ENCODE measurements at places on chromosomes 11 and 22.
A peak's percentile ranks its signal among the peaks of the same experiment; 100 is the strongest.

DNA sequence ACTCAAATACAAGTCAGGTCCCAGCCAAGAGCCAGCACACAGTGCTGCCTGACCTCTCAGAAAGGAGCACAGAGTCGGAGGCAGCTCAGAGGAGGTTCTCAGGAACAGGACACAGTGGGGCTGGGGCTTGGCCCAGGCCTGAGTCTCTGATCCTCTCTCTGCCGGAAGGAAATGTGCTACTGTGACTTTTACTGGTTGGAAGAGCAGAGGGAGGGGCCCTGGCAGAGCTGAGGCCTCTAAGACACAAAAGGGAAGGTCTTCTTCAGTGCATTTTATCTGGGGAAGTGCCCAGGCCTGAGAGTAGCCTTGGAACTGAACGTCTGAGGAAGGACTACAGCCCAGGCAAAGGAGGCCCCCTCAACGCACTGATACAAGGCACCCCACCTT is 16.2 kb upstream of the CASTOR1 start:
- DNase-seq = no peak

- DNase-seq = no peak
Measured at GRCh38 chr11:15489281-15489680, 374.6 kb downstream of the INSC start.

GRCh38 chr11:87295237-87295636 is 257.5 kb downstream of the TMEM135 start:
- DNase-seq = no peak

DNA sequence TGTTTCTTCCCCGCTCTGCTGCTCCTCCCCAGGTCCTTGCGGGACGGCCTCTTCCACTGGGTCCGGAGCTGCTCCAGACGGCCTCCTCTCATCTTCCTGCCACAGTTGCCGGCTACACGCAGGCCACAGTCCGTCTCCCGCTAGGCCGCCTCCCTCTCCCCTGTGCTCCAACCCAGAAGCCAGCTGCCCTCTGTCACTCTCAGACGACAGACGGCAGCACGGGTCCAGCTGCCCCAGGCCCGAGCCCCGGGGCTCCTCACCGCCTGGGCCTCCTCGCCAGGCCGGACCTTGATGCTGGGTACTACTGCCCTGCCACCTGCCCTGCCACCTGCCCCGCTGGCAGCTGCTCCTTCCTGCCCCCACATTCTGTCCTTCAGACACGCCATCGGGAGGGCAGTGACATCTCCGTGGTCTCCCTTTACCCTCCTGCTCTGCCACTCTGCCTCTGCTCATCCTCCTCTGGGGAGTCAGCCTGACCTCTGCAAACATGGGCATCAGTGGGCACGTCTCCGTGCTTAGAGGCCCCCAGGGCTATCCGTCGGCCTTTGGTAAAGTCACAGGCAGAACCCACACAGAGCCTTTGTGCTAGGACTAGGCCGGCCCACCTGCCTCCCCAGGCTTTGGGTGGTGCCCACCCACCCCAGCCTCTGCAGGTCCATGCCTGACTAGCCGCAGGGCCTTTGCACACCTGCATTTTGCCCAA is 43.1 kb upstream of the TH start:
- no peak for DNase-seq

DNA sequence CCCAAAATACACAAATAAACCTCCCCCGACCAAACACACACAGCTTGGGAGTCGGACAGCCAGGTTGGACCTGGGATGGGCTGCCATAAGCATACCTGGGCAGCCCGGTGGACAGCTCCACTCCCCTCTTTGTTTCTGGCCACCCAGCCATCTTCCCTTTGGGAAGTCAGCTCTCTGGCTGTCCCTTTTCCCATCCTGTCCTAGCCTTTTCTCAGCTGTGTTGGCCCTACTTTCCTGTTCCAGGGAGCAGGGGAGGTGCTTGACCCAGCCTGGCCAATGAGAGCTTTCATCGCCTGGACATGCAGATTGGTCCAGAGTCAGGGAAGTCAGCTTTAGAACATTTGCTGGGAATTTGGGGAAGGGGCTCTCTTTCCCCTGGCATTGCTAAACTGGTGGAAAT is 68.7 kb upstream of the NECTIN1 start:
- no peak for DNase-seq

DNA sequence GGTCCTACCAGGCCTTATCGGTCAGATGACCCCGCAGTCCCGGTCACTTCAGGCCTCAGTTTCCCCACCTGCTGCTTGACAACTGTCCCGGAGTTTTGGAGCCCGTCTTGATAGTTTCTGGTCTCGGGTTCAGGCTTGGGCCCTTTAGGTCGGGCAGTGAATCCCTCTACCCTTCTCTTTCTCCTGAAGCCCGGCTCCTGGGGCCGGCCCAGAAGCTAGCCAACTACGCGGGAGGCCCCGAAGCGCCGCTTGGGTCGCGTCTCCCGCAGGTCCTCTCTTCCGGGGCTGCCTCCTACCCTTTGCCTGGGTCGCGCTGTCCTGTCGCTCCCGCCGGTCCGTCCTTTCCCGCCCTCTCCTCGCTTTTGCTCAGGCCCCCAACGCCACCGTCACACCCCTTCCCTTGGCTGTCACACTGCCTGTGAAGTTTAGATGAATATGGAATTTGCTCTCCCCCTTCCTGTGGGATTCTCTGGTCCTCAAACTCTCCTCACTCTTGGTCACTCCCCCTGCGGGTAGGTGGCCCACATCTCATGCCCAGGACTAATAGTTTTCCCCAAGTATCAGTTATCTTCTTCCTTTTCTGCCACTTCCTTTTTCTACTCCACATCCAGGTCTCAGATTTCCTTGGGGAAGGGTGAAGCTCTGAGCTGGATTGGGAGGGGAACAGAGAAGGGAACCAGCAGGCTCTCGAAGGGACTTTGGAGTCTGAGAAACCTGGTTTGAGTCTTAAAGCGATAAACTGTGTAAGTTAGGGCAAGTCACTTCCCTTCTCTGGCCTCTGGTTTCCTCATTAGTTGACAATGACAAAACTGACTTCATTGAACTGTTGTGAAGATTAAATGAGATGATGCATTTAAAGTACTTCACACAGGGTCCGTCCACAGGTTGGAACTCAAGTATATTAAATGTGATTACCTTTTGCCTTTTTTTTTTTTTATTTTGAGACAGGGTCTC is 790 bp downstream of the RAB1B start:
- DNase-seq = peak; percentile 45

DNA sequence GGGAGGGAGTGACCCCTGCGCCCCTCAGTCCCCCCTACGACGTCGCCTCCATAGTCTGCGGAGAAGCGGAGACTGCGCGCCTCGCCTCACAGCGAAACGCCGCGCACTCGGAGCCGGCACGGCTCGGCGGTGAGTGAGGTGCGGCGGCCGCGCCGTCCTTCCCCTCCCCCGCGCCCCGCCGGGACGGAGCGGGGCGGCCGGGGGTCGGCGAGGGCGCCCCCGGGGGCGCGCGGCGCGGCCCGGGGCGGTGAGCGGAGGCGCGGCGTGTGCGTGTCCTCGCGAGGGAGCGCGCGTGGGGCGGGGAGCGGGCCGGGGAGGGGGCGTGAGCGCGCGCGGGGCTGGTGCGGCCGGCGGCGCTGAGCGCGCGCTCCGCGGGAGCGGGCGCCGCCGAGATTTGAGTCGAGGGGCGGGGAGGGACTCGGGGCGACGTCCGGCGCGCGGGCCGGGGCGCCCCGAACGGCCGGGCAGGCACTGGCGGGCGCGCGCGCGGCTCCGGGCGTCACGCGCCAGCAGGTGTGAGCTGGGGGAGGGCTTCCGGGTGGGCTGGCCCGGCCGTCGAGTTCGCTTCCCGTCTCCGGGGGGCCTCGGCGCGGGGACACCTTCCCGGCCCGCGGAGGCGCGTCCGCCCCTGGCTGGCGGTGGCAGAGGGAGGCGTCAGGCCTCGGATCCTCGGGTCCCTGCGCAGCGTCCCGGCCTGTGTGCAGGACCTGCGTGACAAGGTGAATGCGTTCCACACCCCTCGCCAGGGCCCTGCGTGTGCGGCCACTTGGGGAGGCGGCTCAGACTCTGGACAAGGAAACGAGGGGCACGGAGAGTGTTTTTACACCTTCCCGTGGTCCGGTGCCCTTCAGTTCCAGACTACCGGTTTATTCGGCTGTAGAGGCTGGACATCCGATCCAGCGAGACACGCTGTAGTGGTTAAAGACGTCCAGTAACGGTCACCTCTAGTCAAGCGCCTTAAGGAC is 50.4 kb downstream of the FAM83F start:
- DNase-seq = peak; percentile 54

- no peak for DNase-seq
Measured at GRCh38 chr11:23727794-23728193, 769.1 kb upstream of the LUZP2 start.

- DNase-seq = no peak
Measured at GRCh38 chr11:78933350-78933749, 358.7 kb upstream of the NARS2 start.

DNA sequence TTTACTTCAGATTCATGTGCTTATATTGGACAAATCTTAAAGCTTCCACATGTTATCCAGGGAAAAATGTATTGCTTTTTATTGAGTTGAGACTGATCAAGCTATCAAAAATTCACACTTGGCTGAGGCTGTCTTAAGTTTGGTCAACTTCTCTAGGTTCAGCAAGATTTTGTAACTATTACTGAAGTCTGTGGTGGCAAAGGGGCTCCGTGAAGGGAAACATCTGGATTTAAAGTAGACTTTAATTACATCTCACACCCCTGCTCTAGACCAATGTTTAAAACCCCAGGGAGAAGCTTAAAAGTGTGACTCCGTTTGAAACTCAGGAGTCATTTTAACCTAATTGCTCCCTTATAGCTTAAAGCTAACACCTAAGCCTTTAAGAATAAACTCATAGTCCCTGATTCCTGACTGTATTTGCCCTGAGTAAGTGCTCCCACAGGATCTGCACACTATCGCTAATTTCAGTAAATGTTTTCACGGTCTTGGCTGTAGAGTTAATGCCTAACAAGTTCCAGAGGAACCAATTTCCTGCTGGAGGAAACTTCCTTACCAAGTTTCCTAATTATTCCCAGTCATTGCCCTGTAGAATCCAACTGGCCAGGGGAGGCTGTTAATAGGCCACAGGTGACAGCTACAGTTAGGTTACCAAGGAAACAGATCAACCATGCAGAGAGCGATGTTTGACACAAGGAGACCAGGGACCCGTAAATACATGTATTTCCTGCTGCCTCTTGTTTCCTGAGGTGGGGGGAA is 40.5 kb downstream of the OR10A6 start:
- DNase-seq = no peak

Data from ACHN (cell line).